Myocyte (in vitro differentiated cells): ENCODE measurements at places on chromosomes 1 and 21. TPM values are rescaled to one million over a fixed set of nuclear protein-coding genes. Genes with fewer than 3 reads are reported as not detected.

The G0S2 gene
- 0.37 and 0.57 TPM in 2 replicates for total RNA-seq

The RHBDL2 gene
- total RNA-seq, result 0.16 TPM in 1 of 2 replicates, not detected in the other

The TMEM269 gene
- total RNA-seq, result 0.03 and 0.05 TPM in 2 replicates

The OVAAL gene
- 3.3 and 4.1 TPM in 2 replicates for total RNA-seq

The PCSK9 gene
- 1.2 and 8.8 TPM in 2 replicates for total RNA-seq

The SAMD13 gene
- 0.70 and 0.99 TPM in 2 replicates for total RNA-seq

The HSD3B1 gene
- not detected in 2 replicates for total RNA-seq

The ST6GALNAC5 gene
- total RNA-seq, result 2.2 and 5.1 TPM in 2 replicates

The LCA5L gene
- total RNA-seq, result 2.2 and 2.7 TPM in 2 replicates

DNA sequence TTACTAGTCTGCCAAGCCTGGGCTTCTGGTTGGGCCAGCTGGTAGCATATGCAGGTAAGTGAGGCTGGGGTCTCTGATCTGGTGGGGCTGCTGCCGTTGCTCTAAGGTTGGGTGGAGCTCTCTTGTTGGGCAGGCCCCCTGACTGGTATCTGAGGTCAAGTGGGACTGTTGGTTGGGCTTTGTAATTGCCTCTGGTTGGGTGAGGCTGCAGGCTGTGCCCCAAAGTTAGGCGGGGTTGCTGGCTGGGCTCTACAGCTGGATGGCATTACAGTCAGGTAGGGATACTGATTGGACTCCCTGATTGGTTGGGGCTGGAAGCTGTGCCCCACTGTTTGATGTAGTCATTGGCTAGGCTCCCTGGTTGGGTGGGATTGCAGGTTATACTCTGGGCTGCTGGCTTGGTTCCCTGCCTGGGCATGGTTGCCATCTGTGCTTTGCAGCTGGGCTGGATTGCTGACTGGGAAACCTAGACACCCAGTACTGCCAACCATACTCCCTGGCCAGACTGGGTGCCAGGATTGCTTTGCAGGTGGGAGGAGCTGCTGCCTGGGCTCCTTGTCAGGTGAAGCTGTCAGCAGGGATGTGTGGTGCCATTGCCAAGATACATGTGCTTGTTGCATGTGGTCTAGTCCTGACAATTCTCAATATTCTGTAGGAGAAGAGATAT is 130.5 kb downstream of the RABGAP1L start:
- DNase-seq, result no peak

GRCh38 chr1:61481315-61481715 is 243.6 kb downstream of the TM2D1 start:
- DNase-seq, result peak; percentile 15

GRCh38 chr1:221725735-221726672 is 15.9 kb downstream of the DUSP10 start:
- peak; percentile 30 for DNase-seq

DNA sequence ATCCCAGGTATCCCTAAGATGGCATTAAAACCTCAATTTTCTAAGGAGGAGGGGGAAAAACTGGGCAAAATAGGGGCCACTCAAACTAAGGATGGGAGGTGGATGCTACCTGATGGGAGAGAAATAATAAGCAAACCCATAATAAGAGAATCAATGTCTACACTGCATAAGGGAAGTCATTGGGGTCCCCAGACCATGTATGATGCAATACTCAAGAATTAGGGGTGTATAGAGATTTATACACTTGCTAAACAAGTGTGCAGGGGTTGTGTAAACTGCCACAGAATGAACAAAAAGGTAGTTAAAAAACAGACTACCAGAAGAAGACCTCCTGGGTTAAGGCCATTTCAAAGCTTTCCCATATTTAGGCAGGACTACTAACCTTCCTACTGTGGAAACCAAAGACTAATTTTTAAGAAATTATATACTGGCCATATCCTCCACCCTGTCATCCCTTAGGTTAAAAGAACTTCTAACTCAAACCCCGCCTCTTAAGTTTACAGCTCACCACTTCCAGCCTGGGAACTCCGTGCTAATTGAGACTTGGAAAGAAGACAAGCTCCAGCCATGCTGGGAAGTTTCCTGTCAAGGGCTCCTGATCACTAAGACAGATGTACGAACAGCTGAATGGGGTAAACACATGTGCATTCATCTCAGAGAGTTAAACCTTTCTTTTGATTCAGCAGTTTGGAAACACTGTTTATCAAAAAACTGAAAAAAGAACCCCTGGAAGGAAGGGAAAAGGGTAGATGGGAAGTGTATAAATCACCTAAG is 64.4 kb upstream of the TLR5 start:
- DNase-seq, result peak; percentile 96

- DNase-seq, result no peak
Observed at GRCh38 chr1:150642296-150642695, 12.9 kb upstream of the ENSA start.

DNA sequence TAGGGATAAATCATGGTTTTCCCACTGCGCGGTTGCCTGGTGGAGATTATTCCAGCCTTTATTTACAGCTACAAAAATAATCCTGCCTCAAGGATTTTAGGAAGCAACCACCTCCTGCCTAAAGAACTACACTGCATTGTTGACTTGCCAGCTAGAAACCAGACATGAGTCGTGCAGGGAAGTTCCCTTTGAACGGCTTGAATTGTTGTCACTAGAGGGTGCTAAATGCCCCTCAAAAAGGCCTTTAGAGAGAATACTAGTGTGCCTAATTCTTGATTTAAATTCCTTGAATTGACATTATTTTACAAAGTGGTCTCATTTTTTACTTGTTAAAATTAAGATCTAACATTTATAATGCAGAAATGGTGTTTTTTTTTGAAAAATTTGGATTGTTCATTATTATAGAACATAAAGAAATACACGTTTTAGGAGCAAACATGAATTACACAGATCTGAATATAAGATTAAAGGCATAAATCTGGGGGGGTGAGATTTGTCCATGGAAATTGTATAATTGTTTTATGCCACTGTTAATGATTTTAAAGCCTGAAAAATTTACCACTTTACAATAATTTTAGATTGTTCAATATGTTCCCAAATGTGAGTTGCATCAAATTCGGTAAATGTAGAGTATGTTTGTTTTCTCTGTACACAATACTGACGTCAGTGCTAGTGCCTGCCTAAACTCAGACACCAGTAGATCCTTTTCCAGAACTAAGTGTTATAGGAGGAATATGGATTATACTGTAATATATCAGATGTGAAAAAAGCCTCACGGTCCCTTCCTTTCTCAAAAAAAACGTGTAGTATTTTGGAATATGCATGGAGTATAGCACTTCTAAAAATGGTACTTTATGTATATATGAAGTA is 7.6 kb upstream of the ERG start:
- DNase-seq, result peak; percentile 75

- peak; percentile 19 for DNase-seq
Observed at GRCh38 chr1:19682257-19682656, 17.6 kb downstream of the HTR6 start.

DNA sequence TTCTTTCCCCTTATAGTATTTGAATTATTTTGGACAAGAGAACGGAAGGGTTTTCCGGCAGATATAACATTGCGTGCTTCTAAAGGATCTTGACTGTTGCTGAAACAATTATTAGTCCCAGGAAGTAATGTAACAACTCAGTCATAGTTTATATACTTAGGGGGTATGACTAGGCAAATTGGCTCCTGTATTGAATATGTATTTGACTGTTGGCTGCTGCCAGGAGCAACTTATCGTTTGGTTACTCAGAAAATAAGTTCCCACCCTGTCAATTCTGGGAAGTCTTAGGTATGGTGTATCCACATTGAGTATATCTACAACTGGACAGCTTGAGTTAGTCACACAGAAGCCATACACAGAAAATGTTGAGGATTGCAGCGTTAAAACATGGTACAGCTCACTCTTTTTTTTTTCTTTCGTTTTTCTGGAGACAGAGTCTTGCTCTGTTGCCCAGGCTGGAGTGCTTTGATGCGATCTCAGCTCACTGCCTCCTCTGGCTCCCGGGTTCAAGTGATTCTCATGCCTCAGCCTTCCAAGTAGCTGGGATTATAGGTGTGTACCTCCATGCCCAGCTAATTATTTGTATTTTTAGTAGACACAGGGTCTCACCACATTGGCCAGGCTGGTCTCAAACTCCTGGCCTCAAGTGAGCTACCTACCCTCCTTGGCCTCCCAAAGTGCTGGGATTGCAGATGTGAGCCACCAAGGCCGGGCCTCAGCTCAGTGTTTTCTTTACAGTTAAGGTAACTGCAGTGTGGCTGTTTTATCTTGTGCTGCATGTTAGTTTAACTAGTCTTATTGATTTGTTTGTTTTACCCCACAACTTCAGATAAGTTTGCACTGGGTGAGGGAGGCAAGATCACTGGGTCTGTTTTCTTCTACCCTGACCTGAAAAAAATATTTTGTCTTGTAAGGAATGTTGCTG is 10.2 kb downstream of the SMAP2 start:
- DNase-seq, result no peak

- DNase-seq, result no peak
Observed at GRCh38 chr1:109557520-109557919, 9.1 kb downstream of the GNAI3 start.

DNA sequence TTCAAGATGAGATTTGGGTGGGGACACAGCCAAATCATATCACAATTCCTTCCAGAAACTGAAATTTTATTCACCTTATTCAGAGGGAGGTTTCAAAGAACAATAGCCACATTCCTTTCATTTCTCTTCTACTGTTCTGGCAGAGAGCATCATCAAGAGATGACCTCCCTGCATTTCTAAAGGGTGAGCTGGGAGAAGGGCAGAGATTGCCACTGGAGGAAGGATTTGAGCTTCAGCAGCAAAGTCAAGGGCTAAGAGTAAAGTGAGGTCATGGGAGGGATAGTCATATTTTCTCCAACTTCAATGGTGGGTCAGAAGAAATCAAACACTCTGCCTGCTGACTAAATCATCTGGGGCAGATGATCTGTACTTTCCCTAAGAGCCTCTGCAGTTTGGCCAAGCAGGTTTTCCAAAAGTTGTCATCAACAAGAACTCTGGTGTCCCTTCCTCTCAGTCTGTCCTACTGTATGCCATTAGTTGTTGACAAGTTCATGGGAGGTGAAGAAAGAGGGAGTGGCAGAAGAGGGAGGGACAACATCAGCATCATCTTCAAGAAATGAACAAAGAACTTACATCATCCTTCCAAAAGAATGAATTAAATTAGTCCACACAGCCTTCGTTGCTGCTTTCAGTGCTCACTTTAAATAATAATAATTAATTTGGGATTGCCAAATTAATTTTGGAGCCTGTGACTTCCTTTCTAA is 298.3 kb downstream of the ASTN1 start:
- DNase-seq, result no peak

DNA sequence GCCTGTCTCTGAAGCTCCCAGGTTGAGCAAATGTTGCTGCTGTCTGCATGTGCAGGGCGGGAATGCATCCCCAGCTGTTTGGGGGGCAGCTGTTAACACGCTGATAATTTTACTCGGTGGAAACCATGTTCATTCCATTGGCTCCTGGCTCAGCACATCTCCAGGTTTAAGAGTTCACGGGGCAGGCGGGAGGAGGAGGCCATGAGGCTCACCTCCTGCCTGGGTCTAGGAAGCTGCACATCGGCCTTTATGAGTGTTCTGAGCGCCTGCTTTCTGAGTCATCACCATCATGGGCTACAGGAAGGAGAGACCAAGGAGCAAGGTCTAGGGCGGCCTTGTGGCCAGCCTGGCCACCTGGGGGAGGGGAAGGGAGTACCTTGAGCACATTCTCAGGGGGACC is 29.7 kb downstream of the AJAP1 start:
- no peak for DNase-seq
